ENCODE measurements at places on chromosomes 5 and 9.

GRCh38 chr5:136613230-136613629 lies 247.9 kb upstream of the TRPC7 start:
- no peak for DNase-seq

- DNase-seq, result no peak
These were observed 158.6 kb upstream of the GLRA1 start for GRCh38 chr5:152083231-152083630.

- DNase-seq, result no peak
These were observed 132.3 kb downstream of the ADAMTSL1 start for GRCh38 chr9:18606281-18606680.

- DNase-seq, result no peak
These were observed 193.4 kb upstream of the TUT7 start for GRCh38 chr9:86547571-86547970.

- DNase-seq, result no peak
These were observed 186.2 kb downstream of the CACNA1B start for GRCh38 chr9:138063785-138064184.

DNA sequence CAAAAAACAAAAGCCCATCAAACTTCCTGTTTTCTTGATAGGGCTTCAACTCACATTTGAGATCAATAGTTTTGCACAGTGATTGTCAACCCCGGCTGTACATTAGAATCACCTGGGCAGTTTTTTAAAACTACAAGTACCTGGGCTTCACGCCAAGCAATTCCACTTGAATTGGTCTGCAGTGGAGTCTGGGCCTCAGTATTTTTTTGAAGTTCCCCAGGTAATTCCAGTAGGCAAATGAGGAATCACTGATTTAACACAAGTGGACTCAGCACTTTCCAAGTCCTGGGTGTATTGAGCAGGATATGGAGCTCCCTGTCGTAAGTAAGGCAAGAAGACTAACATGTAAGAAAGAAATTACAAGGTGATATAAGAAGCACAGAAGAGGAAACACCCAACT lies 14.8 kb upstream of the SMIM15 start:
- no peak for DNase-seq

DNA sequence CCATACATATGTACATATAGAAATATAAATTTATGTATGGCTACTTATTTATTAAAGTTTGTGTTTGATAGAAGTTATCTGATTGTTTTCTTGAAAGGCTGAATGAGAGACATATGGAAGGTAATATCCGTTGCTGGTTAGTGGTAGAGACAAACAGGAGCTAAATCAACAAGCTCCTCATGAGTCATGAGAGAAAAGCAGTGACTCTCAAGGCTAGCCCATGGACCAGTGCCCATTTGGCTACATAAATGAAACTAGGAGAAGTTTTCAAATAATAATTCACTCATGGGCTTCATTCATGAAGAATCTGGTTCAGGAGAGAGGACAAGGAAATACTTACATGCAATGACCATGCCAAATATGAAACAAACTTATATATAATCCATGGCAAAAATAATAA lies 504.5 kb upstream of the ITGA1 start:
- no peak for DNase-seq

GRCh38 chr9:89363311-89363670 lies 45.0 kb downstream of the SECISBP2 start:
- DNase-seq, result peak; percentile 45

DNA sequence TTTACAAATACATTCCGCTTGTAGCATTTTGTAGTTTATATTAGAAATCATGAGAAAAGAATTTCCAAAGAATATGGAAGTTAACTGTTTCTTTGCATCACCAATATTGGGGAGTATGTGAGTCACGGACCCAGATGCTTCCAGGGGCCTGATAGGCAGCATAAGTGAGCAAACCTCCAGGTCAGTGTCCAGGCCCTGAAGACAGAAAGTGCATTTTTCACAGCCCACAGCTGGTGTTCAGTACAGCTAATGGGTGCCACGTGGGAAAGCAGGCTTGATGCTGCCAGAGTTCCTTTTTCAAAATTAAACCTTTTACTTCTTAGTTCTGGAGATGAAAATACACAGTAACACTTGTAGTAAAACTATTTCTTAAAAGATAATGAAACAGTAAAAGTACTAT lies 454.4 kb upstream of the ACTBL2 start:
- DNase-seq, result no peak

DNA sequence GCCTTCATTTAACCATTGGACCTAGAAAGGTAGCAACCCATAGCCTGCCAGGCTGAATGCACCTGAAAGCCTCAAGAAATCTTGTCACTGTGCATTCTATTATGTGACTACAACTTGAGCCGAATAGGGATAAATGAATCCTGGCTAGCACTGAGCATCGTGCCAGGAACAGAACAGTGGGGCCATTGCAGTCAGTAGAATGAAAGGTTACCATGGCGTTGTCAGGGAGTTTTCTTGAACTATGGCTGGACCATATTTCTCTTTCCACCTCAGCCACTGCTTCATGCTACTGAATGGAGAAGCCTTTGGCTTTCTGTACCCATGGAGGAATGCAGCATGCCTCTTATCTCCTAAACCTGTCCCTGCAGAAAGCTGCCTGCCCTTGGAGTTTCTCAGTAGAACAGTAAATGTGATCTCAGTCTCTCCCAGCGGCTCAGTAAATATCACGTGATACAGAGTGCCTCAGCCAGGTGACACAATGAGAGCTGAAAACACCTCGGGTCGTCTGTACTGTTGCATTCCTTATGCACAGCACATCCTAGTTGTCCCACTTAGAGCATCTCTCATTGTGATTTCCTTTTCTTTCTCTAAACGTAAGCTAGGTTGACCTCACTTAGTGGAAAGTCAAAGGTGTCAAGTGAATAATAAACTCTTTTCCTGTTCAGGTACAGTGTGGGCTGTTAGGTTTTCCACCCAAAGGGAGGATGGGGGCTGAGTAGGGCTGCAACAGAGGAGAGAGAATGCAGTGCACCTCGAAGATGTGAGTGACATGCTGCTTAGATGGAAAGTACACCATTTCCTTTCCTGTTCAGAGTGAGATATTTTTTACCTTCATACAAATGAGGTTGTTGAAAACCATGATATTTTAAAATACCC lies 115.3 kb downstream of the MACIR start:
- no peak for DNase-seq

DNA sequence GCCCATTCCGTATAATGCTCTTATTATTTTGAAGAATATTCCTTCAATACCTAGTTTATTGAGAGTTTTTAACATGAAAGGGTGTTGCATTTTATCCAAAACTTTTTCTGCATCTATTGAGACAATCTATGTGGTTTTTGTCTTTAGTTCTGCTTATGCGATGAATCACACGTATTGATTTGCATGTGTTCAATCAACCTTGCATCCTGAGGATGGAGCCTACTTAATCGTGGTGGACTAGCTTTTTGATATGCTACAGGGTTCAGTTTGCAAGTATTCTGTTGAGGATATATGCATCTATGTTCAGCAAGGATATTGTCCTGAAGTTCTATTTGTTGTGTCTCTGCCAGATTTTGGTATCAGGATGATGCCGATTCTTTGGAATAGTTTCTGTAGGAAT lies 1070.3 kb upstream of the CDH18 start:
- no peak for DNase-seq

- DNase-seq, result no peak
These were observed 11.5 kb upstream of the ALDH1B1 start for GRCh38 chr9:38380872-38381534.

DNA sequence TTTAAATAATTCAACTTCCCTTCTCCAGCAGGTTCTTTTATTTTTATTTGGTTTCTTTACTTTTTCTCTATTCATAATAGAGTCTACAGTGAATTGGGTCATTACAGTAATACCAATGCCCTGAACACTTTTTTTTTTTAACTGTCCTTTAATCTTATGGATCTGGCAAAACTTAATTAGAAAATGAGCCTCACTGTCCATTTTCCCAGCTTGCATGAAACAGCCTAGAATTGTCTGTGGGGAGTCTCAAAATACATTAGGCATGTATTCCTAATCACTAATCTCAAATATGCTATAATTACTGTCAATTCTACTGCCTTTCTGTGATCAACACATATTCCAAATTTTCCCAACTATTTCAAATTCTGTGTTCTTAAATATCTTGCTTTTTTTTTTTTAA lies 406.8 kb downstream of the ANXA1 start:
- DNase-seq, result no peak

GRCh38 chr9:3397766-3398165 lies 128.0 kb downstream of the RFX3 start:
- no peak for DNase-seq
